ENCODE measurements at places on chromosomes 1 and 21.

DNA sequence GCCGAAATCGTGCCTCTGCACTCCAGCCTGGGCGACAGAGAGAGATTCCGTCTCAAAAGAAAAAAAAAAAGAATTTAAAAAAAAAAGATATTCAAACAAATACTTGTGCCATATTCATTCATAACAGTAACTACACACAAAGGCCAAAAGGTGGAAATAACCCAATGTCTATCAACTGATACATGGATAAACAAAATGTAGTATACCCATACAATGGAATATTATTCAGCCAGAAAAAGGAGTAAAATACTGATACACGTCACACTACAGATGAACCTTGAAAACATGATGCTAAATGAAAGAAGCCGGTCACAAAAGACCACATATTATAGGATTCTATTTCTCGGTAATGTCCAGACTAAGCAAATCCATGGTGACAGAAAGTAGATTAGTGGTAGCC lies 109.4 kb upstream of the SOD1 start:
- no peak for DNase-seq

GRCh38 chr1:36987276-36987675 lies 47.0 kb downstream of the GRIK3 start:
- no peak for DNase-seq

DNA sequence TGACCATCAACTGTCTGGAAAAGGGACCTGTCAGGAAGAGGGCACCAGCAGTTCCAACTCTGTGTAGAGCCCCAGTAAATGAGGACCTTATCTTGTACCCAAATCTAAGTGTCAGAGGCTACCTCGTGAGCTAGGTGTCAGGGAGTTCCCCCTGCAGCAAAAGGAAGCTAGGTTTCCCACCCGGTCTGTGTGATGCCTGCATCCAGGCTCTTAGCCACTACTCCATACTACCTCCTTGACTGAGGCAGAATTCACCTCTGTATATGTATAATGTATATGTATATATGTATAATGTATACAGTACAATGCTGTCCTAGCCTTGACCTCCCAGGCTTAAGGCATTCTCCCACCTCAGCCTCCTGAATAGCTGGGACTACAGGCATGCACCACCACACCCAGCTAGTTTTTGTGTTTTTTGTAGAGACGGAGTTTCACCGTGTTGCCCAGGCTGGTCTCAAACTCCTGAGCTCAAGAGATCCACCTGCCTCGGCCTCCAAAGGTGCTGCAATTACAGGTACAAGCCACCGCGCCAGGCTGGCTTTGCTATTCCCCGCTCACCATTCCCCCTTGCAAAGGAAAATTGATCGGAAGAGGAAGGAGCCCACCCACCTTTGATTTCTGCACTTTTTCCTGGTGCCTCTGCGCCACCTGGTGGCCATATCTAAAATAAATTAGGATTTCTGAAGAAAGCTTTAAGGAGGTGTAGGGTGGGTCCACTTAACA lies 15.7 kb upstream of the LUZP1 start:
- peak; percentile 47 for DNase-seq

DNA sequence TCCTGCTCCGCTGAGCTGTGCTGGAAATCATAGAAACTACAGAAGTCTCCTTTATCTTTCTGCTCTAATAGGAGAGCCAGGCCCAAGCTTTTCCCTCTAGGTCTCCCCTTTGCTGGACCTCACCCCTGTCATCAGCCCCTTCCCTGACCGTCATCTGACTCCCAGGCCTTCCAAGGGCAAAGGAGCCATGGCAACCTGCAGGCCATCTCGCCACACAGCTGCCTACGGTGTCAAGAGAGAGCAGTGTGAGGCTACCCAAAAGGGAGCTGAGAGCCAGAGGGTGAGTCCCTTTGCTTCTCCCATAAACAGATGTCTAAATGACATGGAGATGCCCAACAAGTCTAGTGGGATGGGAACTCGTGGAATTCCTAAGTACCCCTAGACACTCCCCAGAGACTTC lies 37.6 kb upstream of the DIPK1A start:
- DNase-seq = no peak

DNA sequence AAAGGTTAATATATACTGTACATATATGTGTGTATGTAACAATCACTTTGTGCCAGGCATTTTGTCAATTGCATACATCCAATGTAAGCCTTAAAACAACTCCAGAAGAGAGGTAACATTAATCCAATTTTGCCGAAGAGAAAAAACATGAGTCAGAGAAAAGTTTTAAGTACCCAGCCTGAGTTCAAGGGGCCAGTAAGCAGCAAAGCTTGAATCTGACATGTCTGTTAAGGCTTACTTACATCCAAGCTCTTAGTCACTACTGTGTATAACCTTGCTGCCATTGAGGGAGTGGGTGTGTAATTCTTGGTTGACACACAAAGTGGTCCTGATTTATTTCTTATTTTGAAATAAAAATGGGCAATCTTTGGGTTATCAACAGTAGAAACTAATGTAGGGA lies 360.4 kb upstream of the LYPLAL1 start:
- DNase-seq = no peak

DNA sequence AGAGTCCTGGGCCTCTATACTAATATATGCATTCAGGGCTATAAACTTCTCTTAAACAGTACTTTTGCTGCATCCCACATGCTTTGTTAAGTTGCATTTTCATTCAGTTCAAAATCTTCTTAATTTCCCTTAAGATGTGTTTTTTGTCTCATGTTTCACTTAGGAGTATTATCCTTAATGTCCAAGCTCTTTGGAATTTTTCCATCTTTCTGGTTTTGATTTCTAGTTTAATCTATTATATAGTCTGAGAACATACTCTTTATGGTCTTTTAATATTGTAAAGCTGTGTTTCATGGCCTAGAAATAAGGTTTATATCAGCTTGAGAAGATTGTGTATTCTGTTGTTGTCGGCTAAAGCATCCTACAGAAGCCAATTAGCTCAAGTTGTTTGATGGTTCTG lies 1041.8 kb downstream of the PLA2G4A start:
- DNase-seq = no peak

GRCh38 chr1:85134583-85135391 lies 66.0 kb downstream of the SYDE2 start:
- no peak for DNase-seq

GRCh38 chr1:58570817-58571216 lies 6.2 kb downstream of the TACSTD2 start:
- no peak for DNase-seq

DNA sequence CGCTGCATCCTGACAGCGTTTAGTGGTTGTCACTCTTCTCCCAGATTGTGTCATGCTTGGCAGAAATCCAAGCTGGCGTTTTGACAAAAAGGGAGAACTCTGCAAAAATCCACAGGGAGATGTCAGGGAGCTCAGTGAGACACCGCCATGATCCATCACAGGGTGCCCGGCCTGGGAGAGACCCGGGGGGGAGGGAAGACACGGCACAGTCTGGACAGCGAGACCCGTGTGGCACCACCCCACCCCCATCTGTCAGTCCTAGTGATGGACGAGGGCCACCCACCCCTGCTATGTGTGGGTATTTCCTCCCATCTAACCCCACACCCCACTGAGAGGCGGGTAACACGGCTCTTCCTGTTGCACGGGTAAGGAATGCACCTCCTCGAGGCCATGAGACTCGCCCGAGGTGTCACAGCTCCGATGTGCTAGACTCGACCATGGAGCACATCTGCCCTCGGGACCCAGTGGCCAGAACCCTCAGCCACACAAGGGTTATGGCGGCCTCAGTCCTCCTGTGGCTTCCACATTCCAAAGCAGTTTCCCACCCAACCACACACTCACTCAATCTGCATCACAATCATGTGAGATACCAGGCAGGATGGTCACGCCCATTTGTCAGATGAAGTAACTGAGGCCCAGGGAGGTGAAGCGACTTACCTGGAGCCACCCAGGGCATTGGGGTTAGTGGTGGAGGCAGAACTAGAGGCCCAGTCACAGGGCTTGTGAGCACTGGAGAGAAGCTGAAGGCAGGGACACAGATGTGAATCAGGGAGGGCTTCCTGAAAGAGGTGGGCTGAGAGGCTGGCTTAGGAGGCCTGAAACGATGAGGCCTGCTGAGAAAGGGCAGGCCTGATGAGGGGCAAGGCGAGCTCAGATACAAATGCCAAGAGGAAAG lies 688.5 kb downstream of the MATN1 start:
- DNase-seq = no peak

GRCh38 chr1:31390071-31390470 lies 17.2 kb upstream of the FABP3 start:
- DNase-seq = no peak

DNA sequence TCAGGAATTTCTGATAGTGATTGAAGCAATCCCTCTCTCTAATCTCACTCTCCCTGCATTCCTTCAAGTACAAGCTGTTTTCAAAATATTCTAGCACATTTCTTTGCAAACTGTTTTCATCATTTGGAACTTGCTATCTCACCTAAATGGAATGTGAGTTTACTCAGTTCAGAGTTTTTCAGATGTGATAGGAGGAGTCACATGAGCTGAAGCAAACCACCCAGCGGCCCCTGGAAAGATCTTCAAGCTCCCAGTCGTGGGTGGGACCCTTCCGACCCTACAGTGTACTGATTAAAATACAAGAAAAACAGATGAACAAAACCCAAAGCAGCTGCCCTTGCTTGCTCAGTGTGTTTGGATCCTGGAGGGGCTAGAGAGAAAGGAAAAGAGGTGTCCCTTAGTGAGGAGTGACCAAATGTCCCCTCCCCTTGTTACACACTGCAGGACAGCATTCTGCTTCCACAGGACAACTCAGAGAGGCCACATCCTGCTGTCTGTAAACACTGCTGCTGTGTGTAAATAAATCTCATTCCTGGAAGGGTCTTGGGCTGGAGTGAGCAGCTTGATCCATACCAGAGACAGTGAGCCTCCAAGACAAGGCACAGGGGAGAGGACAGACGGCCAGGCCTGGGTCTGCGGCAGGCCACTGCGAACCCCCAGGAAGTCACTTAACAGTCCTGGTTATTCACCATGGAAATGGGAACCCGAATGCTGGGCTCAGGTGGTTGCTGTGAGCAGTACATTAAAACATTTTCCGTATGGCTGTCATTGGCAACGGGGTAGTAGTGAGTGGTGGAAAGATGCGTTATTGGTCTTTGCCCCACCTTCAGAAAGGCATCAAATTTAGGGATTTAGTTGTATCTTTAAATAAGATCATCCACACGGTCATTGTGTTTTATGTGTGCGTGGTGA lies 229.2 kb downstream of the RHOU start:
- no peak for DNase-seq

GRCh38 chr1:52546852-52547251 lies 6.0 kb downstream of the TUT4 start:
- no peak for DNase-seq

- DNase-seq = no peak
These were observed 611.5 kb upstream of the RGS18 start for GRCh38 chr1:191546803-191547202.

DNA sequence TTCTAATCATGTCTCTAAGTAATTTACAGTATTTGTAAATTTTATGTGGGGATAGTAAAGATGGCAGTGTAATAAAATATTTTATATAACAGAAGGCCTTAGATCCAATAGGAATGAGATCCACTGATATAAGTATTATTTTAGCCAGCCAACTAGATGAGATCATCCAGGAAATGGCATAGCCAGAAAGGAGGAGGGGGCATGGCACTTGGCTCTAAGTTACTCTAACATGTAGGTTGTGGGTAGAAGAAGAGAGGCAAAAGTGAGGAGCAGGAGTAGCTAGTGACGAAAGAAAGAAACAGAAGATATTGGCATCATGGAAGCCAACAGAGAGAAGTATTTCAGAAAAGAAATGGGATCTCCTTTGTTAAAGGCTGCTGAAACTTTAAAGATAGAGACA lies 426.1 kb downstream of the PTPRC start:
- no peak for DNase-seq

GRCh38 chr1:18161690-18162089 lies 54.1 kb downstream of the IGSF21 start:
- no peak for DNase-seq

- DNase-seq = no peak
These were observed 82.2 kb upstream of the BCAR3 start for GRCh38 chr1:93763704-93764365.

DNA sequence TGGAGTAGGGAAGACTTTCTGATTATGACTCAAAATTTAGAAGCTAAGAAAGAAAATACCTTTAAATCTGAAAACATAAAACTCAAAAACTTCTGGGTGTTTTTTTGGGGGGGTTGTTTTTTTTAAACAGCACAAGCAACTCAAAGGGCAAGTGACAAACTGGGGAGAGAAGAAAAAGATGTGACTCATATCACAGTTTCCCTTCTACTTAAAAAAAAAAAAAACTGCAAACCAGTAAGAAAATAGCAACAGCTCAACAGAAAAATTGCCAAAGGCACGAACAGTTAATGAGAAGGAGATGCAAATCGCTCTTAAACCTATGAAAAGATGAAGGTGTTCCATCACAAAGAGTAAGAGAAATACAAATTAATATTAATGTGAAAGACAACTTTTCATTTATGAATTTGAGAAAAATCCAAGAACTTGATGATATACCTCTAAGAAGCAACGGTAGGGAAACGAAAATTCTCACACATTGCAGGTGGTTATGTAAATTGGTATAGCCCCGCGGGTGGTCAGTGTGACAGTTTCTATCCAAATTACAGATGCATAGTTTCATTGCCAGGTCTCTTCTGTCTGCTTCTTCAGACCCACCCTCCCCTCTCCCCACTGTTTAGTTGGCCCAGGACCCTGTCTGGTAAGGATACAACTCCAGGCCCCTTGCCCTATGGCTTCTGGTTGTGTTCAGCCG lies 9.0 kb downstream of the IFNAR2 start:
- DNase-seq = no peak

GRCh38 chr1:231619257-231619634 lies 7.3 kb upstream of the DISC1 start:
- no peak for DNase-seq
